NK-92 treated with Interleukin-12 subunit alpha and Interleukin-12 subunit beta, amount 100 ng/mL, for 24 hours (cell line): ENCODE measurements at places on chromosomes 6 and 20.

GRCh38 chr6:136587527-136587926 is 37.3 kb upstream of the MAP7 start:
- DNase-seq, result no peak

GRCh38 chr6:150328744-150329405 is 39.9 kb upstream of the IYD start:
- no peak for DNase-seq

GRCh38 chr6:154166140-154166539 is 127.1 kb downstream of the OPRM1 start:
- DNase-seq, result no peak

- no peak for DNase-seq
These were observed 11.0 kb downstream of the TBPL1 start for GRCh38 chr6:133964052-133964451.

DNA sequence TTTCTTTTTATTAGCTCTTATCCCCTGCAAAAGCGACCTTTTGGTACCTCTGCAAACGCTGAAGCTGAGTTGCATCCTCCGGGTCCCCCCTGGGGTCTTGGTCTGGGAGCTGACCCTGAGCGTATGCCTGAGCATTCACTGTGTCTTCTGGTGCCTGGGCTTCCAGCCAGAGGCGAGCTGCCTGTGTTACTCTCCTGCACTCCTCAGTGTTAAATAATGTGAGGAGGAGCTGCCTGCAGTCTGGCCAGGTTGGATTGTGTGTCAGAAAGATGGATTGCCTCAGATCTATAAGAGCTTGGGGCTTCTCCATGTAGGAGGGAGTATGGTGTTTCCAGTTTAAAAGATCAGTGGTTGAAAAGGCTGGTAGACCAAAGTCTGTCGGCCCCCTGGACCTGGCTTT is 8.7 kb upstream of the GMPR start:
- DNase-seq, result no peak

- no peak for DNase-seq
These were observed 34.6 kb upstream of the CITED2 start for GRCh38 chr6:139409026-139409425.
